Naive thymus-derived CD8-positive, alpha-beta T cell (primary cell): ENCODE measurements at places on chromosomes 16 and 17.

DNA sequence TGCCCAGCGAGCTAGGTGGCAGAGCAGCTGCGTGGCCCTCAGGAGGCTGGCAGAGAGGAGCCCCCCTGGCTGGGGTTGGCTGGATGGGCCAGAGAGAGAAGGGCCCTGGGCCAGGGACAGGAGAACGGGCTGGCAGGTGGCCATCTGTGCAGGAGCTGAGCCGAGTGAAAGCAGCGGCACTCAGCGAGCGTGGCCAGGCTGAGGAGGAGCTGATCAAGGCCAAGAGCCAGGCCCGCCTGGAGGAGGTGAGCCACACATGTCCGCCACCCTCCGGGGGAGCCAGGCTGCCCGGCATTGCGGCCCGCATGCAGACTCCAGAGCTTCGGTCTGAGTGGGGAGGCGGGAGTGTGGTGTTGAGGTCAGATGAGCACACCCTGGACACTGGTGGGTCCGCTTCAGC, 2.1 kb upstream of the RAC3 start:
- peaks cover 10% of the 10 kb centered on the region for H3K4me1 ChIP-seq
- H3K27ac ChIP-seq, result peak overlapping the region; percentile 36
- no peaks in the 10 kb centered on the region for H3K27me3 ChIP-seq
- DNase-seq, result no peak

DNA sequence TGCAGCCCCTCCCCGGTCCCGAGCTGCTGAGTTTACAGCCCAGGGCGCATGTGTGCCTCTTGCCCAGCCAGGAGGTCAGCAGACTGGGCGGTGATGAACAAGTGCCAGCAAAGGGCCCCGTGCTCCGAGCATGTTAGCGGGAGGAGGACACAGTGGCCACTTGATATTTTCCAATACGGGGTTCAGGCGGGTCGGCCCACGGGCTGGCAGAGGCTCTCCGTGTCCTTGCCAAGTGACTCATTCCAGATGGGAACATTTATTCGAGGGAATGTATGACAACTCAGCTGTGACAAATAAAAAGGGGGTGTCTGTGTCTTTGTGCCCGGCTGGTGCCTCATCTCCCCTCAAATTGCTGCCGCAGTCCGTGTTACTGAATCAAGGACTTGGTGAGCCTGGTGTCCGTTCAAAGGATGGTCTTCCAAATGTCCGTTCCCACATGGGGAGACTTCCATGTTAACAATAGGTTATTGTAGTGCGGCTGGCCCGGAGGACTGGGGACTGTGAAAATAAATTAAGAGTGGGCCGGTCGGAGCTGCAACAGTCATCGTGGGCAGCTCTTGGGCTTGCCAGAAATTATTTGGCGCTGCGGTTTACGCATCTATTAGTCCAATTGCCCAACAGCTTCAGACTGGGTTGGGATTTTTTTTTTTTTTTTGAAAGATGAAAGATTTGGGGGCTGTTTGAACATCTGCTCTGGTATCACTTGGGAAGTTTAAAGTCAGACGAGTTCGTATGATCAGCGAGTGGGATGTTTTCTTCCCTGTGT, 174.0 kb upstream of the CIBAR2 start:
- no peaks in the 10 kb centered on the region for H3K27me3 ChIP-seq
- no peaks in the 10 kb centered on the region for H3K36me3 ChIP-seq
- no peak for DNase-seq

GRCh38 chr16:49369651-49370611, 3.7 kb upstream of the C16orf78 start:
- H3K4me1 ChIP-seq, result no peaks in the 10 kb centered on the region
- no peaks in the 10 kb centered on the region for H3K27me3 ChIP-seq
- no peak overlapping the region for H3K27ac ChIP-seq
- H3K36me3 ChIP-seq, result no peaks in the 10 kb centered on the region
- DNase-seq, result no peak

DNA sequence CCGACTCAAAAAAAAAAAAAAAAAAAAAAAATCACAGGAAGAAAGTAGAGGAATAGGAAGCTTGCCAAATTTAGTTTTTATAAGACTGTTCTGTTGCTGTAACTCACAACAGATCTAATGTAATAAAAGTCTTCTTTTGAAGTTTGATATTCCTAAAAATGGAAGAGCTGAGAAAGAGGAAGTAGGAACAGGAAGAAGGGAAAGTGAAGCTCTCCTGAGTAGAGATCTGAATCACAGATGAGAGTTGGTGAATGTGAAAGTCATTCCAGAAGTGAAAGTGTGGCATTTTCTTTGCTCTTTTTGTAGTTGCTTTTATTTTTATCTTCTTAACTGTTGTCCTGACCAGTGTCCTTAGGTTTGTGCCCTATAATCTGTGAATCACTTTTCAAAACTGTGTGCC, 2.1 kb downstream of the NMT1 start:
- H3K27ac ChIP-seq, result peak overlapping the region; percentile 25
- H3K4me1 ChIP-seq, result peaks cover 71% of the 10 kb centered on the region
- no peak overlapping the region for H3K4me3 ChIP-seq
- H3K36me3 ChIP-seq, result peaks cover 24% of the 10 kb centered on the region
- no peaks in the 10 kb centered on the region for H3K27me3 ChIP-seq
- DNase-seq, result no peak

- H3K27ac ChIP-seq, result peak overlapping the region; percentile 81
- no peaks in the 10 kb centered on the region for H3K27me3 ChIP-seq
- peaks cover 11% of the 10 kb centered on the region for H3K4me1 ChIP-seq
- H3K36me3 ChIP-seq, result no peaks in the 10 kb centered on the region
- H3K4me3 ChIP-seq, result peak overlapping the region; percentile 10
- DNase-seq, result no peak
These were observed 6.9 kb upstream of the MAPK7 start for GRCh38 chr17:19371259-19372010.
